ENCODE measurements at places on chromosomes 2 and 18.

- no peak for DNase-seq
Measured at GRCh38 chr2:10210336-10210735, 87.8 kb downstream of the RRM2 start.

DNA sequence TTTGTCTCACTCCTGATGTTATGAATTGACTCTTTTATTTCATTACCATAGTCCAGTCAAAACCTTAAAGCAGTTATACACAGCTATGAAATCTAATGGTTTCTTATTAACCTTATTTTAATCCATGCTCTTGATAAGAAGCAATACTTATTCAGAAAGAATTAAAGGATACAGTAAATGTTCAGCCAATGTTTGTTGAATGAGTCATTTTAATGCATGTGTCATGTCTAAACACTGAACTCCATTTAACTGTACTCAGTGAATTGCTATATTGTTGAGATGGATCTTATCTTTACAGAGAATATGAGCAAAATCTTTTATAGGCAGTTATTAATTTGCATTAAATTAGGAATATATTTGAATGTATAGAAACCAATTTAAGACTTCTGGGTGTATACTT lies 135.1 kb upstream of the TFPI start:
- no peak for DNase-seq

DNA sequence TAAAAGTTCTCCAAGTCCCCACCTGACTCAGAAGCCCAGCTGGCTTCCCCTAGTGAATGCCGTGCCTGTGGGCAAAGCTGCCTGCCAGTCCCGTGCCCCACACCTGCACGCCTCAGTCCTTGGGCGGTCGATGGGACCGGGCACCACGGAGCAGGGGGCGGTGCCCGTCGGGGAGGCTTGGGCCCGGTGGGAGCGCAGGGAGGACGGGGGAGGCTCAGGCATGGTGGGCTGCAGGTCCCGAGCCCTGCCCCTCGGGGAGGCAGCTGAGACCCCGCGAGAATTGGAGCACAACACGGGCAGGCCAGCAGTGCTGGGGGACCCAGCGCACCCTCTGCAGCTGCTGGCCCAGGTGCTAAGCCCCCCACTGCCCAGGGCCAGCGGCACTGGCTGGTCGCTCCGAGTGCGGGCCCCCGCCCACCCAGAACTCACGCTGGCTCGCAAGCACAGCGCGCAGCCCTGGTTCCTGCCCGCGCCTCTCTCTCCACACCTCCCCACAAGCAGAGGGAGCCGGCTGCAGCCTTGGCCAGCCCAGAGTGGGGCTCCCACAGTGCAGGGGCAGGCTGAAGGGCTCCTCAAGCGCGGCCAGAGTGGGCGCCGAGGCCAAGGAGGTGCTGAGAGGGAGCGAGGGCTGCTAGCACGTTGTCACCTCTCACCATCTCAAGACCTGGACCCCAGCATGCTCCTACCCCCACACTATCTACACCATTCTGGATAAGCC lies 215.5 kb downstream of the TNS1 start:
- DNase-seq: no peak

DNA sequence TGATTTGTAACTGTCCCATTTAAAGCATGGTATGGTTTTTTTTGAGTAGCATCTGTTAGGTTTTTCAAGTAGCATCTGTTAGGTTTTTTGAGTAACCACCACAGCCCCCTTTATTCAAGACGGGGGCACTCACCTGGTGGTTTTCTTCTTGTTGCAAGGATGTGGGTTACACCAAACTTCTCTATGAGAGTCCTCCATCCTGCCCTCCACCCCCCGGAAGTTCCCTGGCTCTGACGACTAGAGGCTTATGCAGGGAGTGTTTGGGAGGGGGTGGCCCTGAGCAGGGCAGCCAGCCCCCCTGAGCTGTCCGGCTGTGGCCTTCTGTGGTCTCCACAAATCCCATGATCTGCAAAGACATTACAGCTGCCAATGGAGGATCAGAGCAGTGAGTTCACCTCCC lies 39.3 kb downstream of the MTCL1 start:
- peak; percentile 85 for DNase-seq

GRCh38 chr18:40529478-40529877 lies 1425.6 kb upstream of the PIK3C3 start:
- no peak for DNase-seq

- no peak for DNase-seq
Measured at GRCh38 chr2:164054651-164055050, 318.8 kb upstream of the FIGN start.

- DNase-seq: no peak
Measured at GRCh38 chr2:114553027-114553426, 110.6 kb downstream of the DPP10 start.

DNA sequence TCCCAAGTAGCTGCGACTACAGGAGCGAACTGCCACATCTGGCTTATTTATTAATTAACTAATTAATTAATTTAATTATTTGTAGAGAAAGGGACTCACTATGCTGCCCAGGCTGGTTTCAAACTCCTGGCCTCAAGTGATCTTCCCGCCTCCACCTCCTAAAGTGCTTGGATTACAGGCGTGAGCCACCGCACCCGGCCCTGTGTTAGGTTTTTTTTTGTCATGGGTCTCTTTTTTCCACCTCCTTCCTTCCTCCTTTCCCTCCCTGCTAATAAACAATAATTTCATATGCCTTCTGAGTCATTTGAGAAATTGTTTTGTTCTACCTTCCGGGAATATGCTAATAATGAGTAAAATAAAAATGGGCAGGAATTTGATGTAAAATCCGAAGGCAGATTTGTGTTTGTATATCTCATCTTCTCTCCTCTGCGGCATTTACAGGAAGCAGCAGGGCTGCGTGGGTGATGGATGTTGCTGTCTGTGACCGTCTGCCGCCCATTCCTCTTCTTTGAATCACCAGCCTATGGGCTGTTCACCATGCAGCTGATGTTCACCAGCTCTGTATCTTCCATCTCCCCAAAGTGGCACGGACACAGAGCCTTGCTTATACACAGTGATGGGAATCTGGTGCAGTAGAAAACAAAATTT lies 89.9 kb downstream of the ACSL3 start:
- no peak for DNase-seq

GRCh38 chr2:36356298-36356989 lies 866 bp downstream of the CRIM1 start:
- no peak for DNase-seq

DNA sequence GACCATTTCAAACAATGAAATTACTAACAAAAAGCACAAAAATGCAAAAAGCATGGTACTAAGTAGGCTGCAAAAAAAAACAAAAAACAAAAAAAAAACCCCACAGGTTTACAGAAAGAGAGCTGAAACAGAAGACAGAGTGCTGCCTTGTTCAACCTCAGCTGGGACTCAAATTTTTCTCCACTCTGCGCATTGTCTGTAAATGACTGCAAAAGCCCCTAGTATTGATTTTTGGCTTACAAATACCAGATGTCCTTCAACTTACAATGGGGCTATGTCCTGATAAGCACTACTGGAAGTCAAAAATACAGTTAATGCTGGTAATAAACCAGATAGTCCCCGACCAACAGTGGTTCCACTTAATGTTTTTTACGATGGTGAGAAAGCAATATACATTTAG lies 42.2 kb downstream of the UBE2E3 start:
- no peak for DNase-seq

- no peak for DNase-seq
Measured at GRCh38 chr2:150672311-150672710, 184.8 kb upstream of the RND3 start.

DNA sequence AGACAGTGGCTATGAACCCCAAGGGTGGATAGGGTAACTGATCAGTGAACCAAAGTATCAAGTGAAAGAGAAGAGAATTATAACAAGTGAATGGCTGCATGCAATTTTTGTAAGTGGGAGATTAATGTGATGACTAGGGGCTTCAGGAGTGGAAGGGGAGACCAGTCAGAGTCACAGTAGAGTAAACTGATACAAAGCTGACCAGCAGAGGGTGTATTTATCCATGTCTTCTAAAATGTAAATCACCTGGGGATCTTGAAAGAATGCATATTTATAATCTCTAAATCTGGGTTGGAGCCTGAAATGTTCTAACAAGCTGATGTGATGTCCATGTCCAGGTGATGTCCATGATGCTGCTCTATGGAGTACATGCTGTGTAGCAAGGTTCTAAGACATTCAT lies 1351.3 kb upstream of the CHAC2 start:
- no peak for DNase-seq

DNA sequence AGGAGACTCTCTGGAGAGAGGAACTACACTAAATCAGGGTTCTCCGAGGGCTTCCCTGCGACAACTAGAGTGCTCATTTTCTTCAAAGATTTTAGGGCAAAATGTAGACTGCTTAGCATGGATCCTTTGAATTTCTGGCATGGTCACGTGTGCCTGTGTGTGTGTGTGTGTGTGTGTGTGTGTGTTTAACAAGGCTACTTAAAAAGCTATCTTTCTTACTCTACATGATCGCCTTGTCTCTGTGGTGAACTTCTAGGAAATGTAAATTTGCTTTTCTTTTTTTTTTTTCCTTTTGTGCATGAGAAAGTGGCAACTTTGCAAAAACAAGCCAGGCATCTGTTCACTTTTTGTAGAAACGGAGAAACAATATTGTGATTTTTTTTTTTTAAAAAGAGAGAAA lies 43.9 kb downstream of the SOX11 start:
- no peak for DNase-seq

GRCh38 chr2:54652540-54652939 lies 70.9 kb upstream of the EML6 start:
- DNase-seq: no peak

- no peak for DNase-seq
Measured at GRCh38 chr2:216648105-216648504, 14.9 kb downstream of the IGFBP2 start.

GRCh38 chr2:54497763-54498680 lies 41.9 kb downstream of the SPTBN1 start:
- no peak for DNase-seq

DNA sequence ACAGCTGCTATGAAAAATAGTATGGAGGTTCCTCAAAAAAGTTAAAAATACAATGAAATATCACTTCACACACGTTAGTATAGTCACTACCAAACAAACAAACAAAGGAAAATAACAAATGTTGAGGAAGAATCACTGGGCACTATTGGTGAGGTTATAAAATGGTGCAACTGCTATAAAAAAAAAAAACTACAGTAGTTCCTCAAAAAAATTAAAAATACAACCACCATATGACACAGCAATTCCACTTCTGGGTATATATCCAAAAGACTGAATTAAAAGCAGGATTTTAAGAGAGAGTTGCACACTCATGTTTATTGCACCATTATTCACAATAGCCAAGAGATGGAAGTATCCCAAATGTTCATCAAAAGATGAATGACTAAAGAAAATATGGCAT lies 80.9 kb upstream of the POU3F3 start:
- no peak for DNase-seq

GRCh38 chr2:208012449-208012848 lies 12.9 kb downstream of the PLEKHM3 start:
- no peak for DNase-seq

GRCh38 chr2:194205568-194206227 lies 1451.3 kb upstream of the SLC39A10 start:
- DNase-seq: no peak

DNA sequence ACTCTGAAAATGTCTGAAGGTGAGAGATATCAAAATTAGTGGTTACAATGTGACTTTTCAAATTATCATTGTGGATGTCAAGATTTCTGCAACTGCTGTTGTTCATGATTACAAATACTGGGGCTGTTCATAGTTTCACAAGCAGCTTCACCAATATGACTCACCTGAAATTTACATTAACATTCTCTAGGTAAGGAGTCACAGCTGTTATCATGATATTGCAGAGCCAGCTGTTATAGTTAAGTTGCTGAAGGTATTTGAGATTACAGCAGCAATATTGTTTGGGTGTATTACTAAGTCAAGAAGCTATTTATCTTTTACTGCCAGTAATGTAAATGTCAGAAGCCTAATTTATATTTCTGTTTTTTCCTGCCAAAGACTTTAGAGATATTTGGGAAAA lies 140.0 kb downstream of the MC4R start:
- DNase-seq: no peak

GRCh38 chr18:48393170-48393569 lies 16.0 kb downstream of the ZBTB7C start:
- no peak for DNase-seq

DNA sequence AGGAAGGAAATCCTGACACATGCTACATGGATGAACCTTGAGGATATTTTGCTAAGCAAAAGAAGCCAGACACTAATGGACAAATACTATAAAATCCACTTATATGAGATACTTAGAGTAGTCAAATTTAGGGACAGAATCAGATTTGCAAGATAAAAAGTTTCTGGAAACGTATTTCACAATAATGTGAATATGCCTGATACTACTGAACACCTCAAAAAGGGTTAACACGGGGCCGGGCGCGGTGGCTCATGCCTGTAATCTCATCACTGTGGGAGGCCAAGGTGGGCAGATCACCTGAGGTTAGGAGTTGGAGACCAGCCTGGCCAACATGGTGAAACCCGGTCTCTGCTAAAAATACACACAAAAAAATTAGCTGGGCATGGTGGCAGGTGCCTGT lies 1.7 kb upstream of the RMC1 start:
- DNase-seq: no peak

DNA sequence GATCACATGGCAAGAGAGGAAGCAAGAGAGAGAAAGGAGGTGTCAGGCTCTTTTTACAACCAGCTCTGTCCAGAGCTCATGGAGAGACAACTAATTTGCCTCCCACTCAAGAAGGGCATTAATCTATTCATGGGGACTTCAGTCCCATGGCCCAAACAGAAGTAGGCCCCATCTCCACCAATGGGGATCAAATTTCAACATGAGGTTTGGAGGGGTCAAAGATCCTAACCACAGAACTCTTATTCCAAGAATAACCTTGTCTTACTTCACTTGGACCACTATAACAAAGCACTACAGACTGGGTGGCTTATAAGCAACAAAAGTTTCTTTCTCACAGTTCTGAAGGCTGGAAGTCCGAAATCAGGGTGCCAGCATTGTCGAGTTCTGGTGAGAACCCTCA lies 31.8 kb downstream of the GRB14 start:
- DNase-seq: no peak

DNA sequence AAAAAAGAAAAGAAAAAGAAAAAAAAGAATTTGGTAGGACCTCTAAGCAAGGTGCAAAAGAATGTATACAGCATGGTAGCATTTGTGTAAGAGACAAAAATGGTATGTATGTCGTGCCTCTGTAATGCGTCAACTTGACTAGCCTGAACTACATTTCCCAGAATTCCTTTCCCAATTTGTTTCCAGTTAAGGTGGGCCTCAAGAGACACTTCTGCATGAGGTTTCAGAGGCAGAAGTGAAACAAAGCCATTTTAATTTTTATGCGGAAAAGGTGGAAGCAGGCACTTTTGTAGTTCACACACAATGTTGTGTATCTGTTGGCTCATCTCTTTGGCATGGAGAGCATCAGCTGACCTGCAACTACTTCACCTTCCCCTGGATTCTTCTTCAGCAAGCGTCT lies 56.5 kb upstream of the PAPOLG start:
- DNase-seq: no peak

DNA sequence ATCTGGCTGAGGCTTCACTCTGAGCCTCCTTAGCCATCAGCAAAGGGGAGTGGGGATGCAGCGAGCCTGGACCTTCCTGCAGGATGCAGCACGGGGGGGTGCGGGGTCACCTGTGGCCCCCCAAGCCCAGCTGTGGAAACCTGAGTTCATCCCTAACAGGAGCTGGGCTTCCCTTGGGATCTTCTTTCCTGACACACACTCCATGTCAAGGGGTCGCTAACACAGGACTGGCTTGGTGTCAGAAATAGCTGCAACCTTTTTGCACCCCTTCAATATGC lies 174.7 kb downstream of the RTP5 start:
- no peak for DNase-seq

All from thymus (tissue), 14 donors.